ENCODE measurements at places on chromosomes 2 and 18. TPM values are rescaled to one million over a fixed set of nuclear protein-coding genes. Genes with fewer than 3 reads are reported as not detected.
A peak's percentile ranks its signal among the peaks of the same experiment; 100 is the strongest.

CCDC150 gene
- 8.5 TPM for total RNA-seq

RTP5 gene
- total RNA-seq, result not detected

PFN4 gene
- total RNA-seq, result not detected

TRAF3IP1 gene
- 7.6 TPM for total RNA-seq

GRCh38 chr2:181255651-181256050, 201.5 kb upstream of the ITGA4 start:
- DNase-seq, result no peak

GRCh38 chr18:76980663-76981395, 151.8 kb downstream of the MBP start:
- DNase-seq, result no peak

DNA sequence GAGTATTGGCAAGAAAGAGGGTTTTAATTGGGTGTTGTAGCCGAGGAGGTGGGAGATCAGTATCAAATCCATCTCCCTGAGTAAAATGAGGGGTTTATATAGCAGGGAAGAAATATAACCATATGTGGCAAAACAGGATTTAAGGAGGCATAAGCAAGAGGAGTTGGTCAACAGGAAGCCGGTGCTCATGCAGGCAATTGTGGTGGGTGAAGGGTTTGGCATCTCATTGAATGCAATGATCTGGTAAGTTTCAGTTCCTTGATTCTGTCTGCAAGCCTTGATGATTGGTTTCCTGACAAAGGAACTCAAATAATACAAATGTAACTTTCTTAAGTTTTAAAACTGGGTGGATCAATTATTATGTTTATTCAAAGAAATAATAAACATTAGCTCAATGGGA, 564.4 kb upstream of the LINC00305 start:
- no peak for DNase-seq

- DNase-seq, result no peak
Observed at GRCh38 chr2:176534798-176535466, 265.7 kb downstream of the MTX2 start.

- DNase-seq, result no peak
Observed at GRCh38 chr18:9696112-9696511, 12.0 kb upstream of the RAB31 start.

- peak; percentile 93 for DNase-seq
Observed at GRCh38 chr2:237967463-237967951, 693 bp downstream of the UBE2F start.

- DNase-seq, result no peak
Observed at GRCh38 chr2:234666911-234667310, 170.0 kb upstream of the ARL4C start.

- no peak for DNase-seq
Observed at GRCh38 chr2:48356701-48357325, 173.1 kb upstream of the STON1 start.

GRCh38 chr2:150465703-150466569, 21.5 kb downstream of the RND3 start:
- DNase-seq, result no peak

DNA sequence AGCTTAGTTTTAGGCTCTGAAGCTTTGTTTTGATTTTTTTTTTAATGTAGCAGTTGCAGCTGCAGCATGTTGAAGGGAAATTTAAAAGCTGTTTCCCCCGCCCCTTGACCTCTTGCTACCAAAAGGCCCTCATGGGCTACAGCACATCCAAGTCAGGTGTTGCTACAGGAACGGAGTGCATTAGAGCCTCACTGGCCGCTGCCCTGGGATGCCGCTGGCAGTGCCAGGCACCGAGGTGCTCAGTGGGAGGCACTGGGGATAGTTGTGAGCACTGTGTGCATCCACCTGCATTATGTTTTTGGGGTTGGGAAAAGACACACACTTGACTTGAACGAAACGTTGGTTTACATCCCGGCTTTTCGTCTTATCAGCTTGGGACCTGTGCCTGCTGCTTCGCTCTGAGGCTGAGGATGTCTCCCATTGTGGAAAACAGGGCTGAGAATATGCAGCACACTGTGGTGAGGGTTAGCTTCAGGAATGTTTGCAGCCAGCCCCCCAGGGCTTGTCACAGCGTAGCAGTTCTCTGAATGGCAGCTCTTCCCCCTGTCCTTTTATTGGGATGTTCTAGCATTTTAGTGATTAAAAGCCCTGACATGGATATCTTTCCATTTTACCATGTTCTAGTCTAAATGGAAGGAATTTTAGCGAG, 24.1 kb downstream of the DCDC2C start:
- no peak for DNase-seq

- DNase-seq, result no peak
Observed at GRCh38 chr2:172943539-172943938, 132.1 kb upstream of the MAP3K20 start.

All from osteoblast (primary cell).